Hematopoietic multipotent progenitor cell treated with erythropoietin and hydrocortisone succinate and interleukin-3 and kit ligand, for 15 days (in vitro differentiated cells): ENCODE measurements at places on chromosomes 1 and 21.

DNA sequence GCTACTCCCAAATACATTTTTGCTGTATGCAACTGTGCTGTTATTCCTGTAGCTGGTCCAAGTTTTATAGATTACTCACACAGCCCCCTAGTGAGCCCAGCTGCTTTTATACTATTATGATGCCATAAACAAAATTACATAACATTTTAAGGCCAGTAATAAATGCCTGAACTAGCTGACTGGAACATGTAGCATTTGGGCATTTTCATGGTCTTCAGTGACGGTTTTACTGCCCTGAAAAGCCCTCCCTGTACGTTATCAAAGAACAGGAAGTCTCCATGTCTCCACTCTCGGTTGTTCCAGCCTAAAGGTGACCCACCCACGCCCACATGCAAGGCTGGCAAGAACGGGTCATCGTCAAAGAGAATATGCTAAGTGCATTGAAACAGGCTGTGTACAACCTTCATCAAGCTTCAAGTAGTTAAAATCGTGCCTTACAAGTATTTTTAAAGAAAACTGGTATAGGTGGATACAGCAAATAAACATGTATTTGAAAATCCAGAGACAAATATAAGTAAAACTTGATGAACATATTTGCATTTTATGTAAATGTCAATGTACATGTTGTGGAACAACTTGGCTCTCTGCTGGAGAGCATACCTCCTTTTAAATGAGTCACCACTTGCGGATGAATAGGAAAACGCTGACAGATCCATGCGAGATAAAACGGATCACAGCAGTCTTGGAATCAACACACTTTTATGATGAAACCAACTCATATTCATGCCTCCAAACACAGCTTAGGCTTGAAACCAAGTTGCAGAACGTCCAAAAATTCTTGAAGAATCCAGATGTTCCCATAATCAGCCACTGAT lies 520.5 kb downstream of the SMYD3 start:
- DNase-seq, result no peak

GRCh38 chr1:100219457-100219856 lies 30.2 kb downstream of the DBT start:
- no peak for DNase-seq

DNA sequence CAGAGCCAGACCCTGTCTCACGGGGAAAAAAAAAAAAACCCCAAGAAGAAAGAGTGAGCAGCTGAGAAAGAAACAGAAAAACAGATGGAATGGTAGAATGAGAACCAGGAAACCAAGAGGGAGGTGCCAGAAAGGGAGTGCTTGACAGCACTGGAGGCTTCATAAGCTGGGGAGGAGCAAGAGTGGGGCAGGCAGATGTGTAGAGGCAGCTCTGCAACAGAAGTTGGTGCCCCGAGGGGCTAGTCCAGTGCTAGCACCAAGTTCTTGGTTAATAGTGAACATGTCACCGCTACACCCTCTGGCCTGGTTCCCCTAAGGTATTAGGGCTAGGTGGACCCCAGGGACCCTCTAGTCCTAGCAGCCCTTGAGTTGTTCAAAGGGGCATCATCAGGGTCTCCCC lies 98.0 kb downstream of the TGFBR3 start:
- no peak for DNase-seq

DNA sequence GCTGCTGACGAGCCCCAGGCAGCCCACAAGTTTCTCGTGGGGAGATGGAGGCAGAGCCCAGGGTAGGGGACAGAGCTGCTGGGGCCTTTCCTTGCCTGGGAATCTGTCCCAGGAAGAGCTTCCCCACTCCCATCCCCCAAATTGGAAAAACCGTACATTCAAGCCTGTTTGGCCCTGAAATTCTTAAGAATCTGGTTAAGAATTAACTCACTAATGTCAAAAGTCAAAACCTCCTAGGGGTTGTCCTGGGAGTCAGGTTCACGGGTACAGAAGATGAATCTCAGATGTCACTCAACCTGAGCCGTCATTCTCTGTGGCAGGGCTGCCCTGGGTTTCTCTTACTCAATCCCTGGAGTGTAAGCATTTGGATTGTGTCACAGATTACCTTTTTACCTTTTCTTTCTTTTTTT lies 8.4 kb downstream of the C1orf115 start:
- DNase-seq, result no peak

GRCh38 chr21:40383951-40384350 lies 463.0 kb downstream of the DSCAM start:
- DNase-seq, result no peak

DNA sequence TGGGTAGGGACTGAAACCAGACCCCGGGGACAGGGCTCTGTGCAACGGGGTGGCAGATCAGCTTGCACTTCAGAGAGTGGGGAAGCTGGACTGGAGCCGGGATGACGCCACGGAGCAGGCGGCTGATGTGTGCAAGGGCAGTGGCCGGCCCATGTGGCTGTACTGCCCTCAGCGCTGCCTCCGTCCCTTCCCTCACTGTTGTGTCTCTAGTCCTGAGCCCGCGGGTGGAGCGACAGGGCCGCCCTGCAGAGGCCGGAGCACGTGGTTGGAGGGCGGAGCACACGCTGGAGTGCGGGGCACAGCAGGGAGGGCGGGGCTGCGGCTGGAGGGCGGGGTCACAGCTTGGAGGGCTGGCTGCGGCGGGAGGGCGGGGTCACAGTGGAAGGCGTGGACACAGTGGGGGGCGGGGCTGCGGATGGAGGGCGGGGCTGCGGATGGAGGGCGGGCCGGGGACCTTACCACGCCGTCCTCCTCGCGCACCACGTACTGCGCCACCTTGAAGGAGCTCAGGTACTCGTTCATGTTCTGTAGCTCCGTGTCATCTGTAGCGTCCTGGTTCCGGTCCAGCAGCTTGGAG lies 52.4 kb downstream of the CHD5 start:
- peak; percentile 75 for DNase-seq

DNA sequence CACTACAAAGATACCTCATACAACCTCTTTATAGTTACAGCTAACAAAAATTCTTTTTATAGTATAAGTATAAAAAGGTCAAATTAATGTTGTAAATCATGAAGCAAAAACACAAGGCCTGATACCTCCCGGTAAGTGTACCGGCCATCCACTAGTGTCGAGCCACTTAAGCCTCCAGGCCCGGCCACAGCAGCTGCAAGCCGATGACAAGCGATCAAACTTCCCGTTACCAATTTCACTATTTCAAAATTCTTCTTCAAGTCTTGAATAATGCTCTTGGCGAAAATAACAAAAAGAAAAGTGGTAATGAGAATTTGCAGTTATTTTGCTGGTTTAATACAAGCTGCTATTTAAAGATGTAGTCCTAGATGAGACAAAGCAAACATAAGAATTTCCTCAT lies 67.6 kb downstream of the USP24 start:
- DNase-seq, result peak; percentile 38

- DNase-seq, result no peak
Observed at GRCh38 chr1:206143537-206144172, 26.5 kb upstream of the AVPR1B start.

DNA sequence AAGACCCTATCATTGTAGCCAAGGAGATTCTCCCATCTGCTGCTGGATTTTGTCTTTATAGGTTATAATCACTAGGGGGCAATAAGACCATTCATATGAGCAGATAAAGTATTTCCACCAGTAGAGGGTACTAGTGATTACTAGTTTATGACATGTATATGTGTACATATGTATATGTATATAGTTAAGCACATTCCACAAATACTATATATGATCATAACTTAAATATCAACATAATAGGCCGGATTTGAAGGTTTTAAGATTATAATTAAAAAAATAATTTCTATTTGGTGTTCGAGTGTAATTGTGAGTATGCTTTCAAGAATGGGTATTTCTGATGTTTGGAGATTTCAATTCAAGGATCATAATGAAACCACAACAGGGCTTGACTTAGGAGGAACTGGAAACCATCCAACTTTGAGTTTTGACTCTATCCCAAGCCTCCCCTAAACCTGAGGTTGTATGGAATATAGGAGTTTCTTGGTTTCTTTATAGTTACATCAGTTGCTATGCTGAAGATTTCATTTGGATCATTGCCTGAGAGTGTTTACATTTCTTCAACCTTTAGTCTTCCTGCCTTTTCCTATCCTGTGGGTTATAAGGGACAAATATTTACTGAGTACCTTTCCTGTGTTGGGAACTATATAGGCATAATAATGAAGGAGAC lies 16.9 kb downstream of the TCEANC2 start:
- DNase-seq, result peak; percentile 81

- DNase-seq, result no peak
Observed at GRCh38 chr1:24875257-24875656, 54.8 kb downstream of the RUNX3 start.

- DNase-seq, result no peak
Observed at GRCh38 chr1:208298593-208299269, 54.5 kb upstream of the PLXNA2 start.

DNA sequence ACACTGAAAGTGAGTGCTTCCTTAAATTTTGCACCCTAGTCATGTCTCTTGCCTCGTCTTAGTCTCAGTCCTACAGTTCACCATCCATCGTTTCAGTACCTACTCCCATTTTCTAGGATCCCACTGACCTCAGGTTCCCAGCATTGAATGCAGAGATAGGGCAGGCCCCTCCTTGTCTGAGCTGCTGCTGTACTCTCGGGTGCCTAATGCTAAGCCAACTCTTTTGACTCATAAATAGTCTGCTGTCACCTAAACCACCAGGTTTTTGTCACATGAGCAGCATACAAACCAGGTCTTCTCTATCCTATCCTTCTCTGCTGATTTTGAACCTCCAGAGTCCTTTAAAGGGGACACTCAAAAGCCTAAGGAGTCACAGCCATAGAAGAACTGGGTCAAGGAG lies 3.0 kb downstream of the ARHGAP30 start:
- no peak for DNase-seq

DNA sequence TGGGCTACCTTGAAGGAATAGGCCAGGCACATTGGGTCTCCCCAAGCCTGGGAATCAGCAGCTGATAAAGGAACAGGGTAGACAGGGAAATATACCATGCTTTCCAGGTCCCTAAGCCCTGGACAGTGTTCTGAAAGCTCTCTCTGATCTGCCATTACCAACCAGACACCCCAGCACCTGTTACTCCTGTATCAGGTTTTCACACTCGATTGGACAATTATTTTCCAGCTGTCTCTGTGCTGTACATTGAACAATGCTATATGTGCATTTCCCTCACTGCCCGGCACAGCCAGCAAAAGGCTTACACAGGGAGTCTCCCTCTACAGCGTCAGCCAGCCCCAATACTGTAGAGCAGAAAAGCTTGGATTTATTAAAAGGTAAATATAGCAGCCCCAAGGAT lies 4.7 kb downstream of the CFAP45 start:
- DNase-seq, result no peak

DNA sequence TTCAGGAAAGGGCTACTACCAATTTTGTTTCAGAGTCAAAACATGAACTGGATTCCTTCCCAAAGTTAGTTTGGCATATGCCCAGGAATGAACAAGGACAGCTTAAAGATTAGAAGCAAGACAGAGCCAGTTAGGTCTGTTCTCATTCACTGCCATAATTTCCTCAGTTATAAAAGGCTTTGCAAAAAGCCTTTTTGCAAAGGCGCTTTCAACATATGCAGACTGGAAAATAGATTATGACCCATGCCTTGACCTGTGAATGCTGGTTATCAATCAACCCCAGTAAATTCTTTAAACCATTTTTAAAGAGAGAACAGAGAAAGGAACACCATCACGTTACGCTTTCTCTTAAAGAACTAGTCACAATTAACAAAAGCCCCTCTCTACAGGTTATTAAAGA lies 1.7 kb upstream of the FRRS1 start:
- peak; percentile 57 for DNase-seq

- no peak for DNase-seq
Observed at GRCh38 chr21:39057121-39057520, 126.1 kb downstream of the PSMG1 start.

DNA sequence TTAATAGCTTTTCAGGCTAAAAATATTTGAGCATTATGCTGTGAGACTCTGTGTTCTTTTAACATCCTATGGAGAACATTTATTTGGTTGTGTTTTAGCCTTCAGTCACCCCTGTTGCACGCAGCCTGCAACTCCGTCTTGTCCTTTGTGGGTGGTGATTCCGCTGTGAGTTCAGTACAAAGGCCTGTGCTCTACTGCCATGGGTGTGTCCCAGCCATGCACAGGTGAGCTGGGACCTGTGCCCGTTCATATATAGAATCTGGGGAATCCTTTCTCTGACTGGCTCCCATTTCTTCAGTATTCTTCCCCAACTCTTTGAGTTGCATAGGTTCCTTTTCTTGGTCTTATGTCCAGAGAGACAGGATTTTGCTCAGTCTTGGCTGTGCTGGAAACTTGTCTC lies 61.4 kb downstream of the ACTL8 start:
- DNase-seq, result no peak

GRCh38 chr1:67174716-67175284 lies 8.5 kb downstream of the IL23R start:
- no peak for DNase-seq

DNA sequence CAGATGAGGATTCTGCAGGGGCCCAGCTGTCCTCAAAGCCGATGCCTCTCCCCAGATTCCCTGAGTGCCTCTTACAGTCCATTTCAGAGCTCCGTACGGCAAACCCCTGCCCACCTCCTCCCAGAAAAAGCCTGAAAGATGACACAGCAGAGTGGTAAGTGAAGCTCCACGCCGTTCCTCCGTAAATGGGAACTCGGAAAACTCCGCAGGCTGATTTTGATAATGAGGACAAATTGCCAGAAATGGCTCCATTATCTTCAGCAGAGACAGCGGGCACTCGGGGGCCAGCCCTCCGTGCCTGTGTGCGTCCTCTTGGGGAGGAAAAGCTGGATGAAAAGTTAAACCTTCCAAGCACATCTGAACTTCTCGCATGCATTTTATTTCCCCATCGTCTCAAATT lies 81.1 kb downstream of the NPHP4 start:
- no peak for DNase-seq

DNA sequence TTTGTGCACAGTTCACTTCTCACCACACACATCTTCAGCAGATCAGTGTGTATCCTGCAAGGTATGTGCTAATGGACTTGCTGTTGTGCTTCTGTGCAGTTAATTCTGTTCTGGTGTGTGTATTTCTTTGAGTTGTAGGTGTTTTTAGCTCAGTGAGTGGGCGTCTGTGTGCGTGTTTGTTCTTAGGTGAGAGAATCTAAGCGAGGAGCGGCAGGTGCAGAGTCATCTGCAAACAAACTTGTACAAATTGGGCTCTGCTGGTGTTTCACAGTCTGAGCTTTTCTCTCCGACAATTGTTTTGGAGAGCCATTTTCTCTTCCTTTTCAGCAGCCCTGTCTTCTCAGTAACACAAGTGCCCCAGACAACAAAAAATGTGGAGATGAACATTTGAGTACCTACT lies 43.6 kb downstream of the ACP6 start:
- DNase-seq, result no peak
